Endothelial cell of umbilical vein (primary cell): ENCODE measurements at places on chromosomes 5 and 9. TPM values are rescaled to one million over a fixed set of nuclear protein-coding genes. Genes with fewer than 3 reads are reported as not detected.
A peak's percentile ranks its signal among the peaks of the same experiment; 100 is the strongest.

The APBA1 gene
- 5.0 and 6.1 TPM in 2 replicates for polyA plus RNA-seq

The C9orf50 gene
- 0.05 TPM in 1 of 2 replicates, not detected in the other for polyA plus RNA-seq

The SPINK5 gene
- 0.06 and 0.12 TPM in 2 replicates for polyA plus RNA-seq

The CRHBP gene
- 0.08 and 0.27 TPM in 2 replicates for polyA plus RNA-seq

The TAL2 gene
- 0.30 TPM in 1 of 2 replicates, not detected in the other for polyA plus RNA-seq

The IL3 gene
- polyA plus RNA-seq, result not detected in 2 replicates

The SCGB3A2 gene
- polyA plus RNA-seq, result not detected in 2 replicates

- H3K27ac ChIP-seq, result no peak overlapping the region
- H3K27me3 ChIP-seq, result no peaks in the 10 kb centered on the region
- DNase-seq, result peak; percentile 71
- no peak overlapping the region for H3K4me3 ChIP-seq
- H3K4me1 ChIP-seq, result no peaks in the 10 kb centered on the region
These were observed 22.1 kb upstream of the STXBP1 start for GRCh38 chr9:127589955-127590370.

DNA sequence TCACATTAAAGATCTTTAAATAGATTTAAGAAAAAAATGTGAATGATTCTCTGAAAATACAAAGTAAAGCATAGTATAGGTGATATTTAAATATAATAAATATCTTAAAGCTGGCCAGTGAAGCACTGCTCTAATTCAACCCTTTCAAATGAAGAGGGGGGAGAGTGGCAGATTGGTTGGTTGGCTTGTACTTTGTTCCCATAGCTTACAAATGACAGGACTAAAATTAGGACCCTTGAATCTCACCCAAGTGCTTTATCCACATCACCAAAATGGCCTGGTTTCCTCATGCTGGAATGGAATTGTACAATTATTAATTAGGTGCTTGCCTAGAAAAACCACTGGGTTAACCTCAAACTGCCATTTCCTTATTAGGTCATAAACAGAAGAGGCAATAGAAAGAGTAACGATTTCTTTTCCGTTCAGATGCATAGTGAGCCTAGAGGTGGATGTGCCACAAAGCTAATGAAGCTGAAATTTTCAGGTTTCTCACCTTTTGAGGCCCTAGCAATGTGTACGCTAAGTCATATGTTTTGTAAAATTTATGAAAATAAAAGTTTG lies 354.5 kb upstream of the CDH6 start:
- no peak for DNase-seq
- no peaks in the 10 kb centered on the region for H3K36me3 ChIP-seq
- no peaks in the 10 kb centered on the region for H3K27me3 ChIP-seq
- no peak overlapping the region for H3K4me3 ChIP-seq
- no peaks in the 10 kb centered on the region for H3K4me1 ChIP-seq

DNA sequence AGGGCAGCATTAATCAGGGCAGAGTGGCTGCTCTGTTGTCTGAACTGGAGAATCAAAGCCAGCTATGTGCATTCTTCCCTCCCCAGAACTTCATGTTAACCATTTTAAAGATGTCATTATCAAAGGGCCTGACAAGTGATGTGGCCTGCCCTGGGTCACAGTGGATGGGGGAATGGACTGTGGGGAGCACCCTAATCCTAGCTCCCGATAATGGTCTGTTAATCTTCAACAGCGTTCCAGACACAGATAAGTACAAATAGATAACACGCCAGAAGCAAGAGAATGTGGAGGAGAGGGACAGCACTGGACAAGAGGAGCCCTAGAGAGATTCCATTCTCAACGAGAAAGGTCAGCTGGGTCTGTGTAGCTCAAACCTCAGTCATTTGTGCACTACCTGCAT lies 77.5 kb downstream of the DPYSL3 start:
- no peaks in the 10 kb centered on the region for H3K36me3 ChIP-seq
- DNase-seq, result no peak
- H3K4me3 ChIP-seq, result no peak overlapping the region
- H3K27ac ChIP-seq, result no peak overlapping the region
- no peaks in the 10 kb centered on the region for H3K27me3 ChIP-seq
- no peaks in the 10 kb centered on the region for H3K4me1 ChIP-seq

- H3K4me1 ChIP-seq, result no peaks in the 10 kb centered on the region
- H3K27ac ChIP-seq, result no peak overlapping the region
- H3K4me3 ChIP-seq, result no peak overlapping the region
- H3K36me3 ChIP-seq, result no peaks in the 10 kb centered on the region
- peak; percentile 26 for DNase-seq
- peaks cover 15% of the 10 kb centered on the region for H3K27me3 ChIP-seq
These were observed 1.4 kb upstream of the ADAMTSL2 start for GRCh38 chr9:133532937-133533668.

DNA sequence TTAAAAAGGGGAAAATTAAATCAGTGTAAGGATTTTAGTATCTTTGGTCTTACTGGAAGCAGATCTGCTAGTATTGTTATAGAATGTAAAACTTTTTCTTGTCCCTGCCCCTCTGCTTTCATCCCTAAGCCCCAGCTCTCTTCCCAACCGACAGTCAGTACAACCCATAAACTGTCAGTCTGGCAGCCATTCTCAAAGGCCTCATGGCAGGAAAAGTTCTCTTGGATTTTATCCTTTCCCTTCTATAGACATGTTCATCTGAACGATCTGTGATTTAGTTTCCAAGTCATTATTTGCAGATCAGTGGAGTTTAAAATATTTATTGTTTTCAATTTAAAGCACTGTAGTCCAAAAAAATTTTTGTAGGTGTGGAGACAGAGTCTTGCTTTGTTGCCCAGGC lies 39.2 kb downstream of the ARRDC3 start:
- DNase-seq, result no peak
- H3K27me3 ChIP-seq, result no peaks in the 10 kb centered on the region
- H3K27ac ChIP-seq, result no peak overlapping the region
- H3K4me1 ChIP-seq, result peaks cover 2% of the 10 kb centered on the region
- no peak overlapping the region for H3K4me3 ChIP-seq
- no peaks in the 10 kb centered on the region for H3K36me3 ChIP-seq

GRCh38 chr5:168307925-168308584 lies 16.6 kb downstream of the WWC1 start:
- no peaks in the 10 kb centered on the region for H3K36me3 ChIP-seq
- no peaks in the 10 kb centered on the region for H3K4me1 ChIP-seq
- H3K27me3 ChIP-seq, result no peaks in the 10 kb centered on the region
- no peak for DNase-seq
- H3K27ac ChIP-seq, result no peak overlapping the region

GRCh38 chr5:132853323-132853722 lies 12.9 kb downstream of the GDF9 start:
- no peak overlapping the region for H3K27ac ChIP-seq
- H3K4me3 ChIP-seq, result no peak overlapping the region
- no peak for DNase-seq
- no peaks in the 10 kb centered on the region for H3K4me1 ChIP-seq
- H3K36me3 ChIP-seq, result no peaks in the 10 kb centered on the region
- no peaks in the 10 kb centered on the region for H3K27me3 ChIP-seq

GRCh38 chr9:1173993-1174392 lies 123.8 kb downstream of the DMRT2 start:
- H3K4me3 ChIP-seq, result no peak overlapping the region
- no peaks in the 10 kb centered on the region for H3K36me3 ChIP-seq
- H3K4me1 ChIP-seq, result no peaks in the 10 kb centered on the region
- no peaks in the 10 kb centered on the region for H3K27me3 ChIP-seq
- DNase-seq, result no peak

DNA sequence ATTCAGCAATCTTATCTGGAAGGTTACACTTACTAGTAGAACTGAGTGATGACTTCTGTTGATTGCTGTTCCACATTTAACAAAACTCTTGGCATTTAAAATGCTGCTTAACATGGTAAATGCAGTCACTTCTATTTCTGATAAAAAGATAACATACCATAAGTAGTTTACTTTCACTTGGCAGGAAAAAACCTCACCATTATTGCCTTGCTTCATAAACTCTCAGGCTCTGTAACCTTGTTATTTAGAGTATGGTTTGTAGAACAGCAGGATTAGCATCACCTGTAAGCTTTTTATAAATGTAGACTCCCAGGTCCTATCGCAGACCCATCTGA lies 55.5 kb downstream of the AUH start:
- H3K27ac ChIP-seq, result no peak overlapping the region
- H3K27me3 ChIP-seq, result no peaks in the 10 kb centered on the region
- no peak for DNase-seq
- H3K36me3 ChIP-seq, result no peaks in the 10 kb centered on the region
- no peak overlapping the region for H3K4me3 ChIP-seq
- H3K4me1 ChIP-seq, result peaks cover 9% of the 10 kb centered on the region

GRCh38 chr5:52705720-52706119 lies 82.0 kb upstream of the ITGA1 start:
- H3K27me3 ChIP-seq, result no peaks in the 10 kb centered on the region
- peak overlapping the region; percentile 4 for H3K27ac ChIP-seq
- peak; percentile 79 for DNase-seq
- H3K4me1 ChIP-seq, result peaks cover 25% of the 10 kb centered on the region
- H3K36me3 ChIP-seq, result no peaks in the 10 kb centered on the region

DNA sequence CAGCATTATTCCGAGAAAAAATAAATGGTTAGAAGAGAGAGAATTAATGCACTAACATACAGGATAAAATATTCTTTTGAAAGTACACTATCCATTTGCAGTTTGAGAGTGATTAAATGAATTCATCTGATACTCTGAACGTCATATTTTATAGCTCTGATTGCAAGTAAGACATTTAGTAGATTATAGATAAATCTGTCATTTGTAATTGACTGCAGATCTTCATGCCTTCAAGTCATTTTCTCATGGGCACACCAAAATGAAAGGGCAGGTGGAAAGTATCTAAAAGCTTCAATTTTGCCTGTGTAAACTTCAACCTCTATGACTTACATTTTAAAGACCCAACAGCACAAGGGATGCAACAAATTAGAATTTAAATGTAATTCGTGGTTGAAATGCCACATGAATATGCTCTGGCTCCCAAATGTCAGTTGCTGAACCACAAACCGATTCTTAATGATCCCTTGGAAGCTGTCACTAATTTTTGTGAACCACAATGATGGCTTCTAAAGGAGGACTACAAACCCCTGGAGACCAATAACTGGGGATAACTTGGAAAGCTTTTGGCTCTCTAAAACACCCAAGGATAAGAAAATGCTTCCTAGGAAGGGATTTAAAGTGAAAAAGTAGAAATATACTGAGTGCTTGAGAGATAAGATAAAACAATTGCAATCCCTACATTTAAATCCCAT lies 3.9 kb downstream of the TYRP1 start:
- H3K36me3 ChIP-seq, result no peaks in the 10 kb centered on the region
- no peak for DNase-seq
- no peak overlapping the region for H3K4me3 ChIP-seq
- no peaks in the 10 kb centered on the region for H3K4me1 ChIP-seq

DNA sequence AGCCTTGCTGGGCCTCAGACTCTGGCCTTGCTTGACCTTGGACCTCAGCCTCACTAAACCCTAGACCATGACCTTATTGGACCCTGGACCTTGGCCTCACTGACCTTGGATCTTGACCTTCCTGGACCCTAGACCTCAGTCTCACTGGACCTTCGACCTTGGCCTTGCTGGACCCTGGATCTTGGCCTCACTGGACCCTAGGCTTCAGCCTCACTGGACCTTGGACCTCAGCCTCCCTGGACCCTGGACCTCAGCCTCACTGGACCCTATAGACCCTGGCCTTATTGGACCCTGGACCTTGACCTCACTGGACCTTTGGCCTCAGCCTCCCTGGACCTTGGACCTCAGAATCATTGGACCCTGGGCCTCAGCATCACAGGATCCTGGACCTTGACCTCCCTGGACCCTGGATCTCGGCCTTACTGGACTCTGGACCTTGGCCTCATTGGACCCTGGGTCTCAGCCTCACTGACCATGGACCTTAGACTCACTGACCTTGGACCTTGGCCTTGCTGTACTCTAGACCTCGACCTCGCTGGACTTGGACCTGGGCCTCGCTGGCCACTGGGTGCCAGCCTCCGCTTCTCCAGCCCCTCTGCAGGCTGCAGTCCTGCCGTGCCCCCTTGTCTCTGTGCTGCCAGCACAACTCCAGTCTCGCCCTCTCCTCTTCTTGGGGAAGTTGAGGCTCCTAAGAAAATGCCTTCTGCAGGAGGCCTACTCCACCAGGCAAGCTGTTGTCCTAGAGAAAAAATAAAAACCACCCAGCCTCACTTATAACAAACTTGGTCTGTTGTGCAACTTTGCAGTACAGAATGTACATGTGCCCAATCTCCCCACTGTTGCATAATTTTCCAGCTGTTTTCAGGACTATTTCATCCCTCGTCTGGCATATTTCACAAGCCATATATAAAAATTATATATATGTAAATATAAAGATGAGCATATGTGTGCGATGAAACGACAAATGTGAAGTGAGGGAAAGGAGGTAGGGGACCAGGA lies 11.0 kb upstream of the ADAMTS2 start:
- no peak for DNase-seq
- no peak overlapping the region for H3K27ac ChIP-seq
- H3K4me1 ChIP-seq, result no peaks in the 10 kb centered on the region
- H3K36me3 ChIP-seq, result no peaks in the 10 kb centered on the region

GRCh38 chr5:154179846-154180710 lies 10.5 kb upstream of the GALNT10 start:
- no peaks in the 10 kb centered on the region for H3K36me3 ChIP-seq
- no peak overlapping the region for H3K4me3 ChIP-seq
- H3K27me3 ChIP-seq, result peaks cover 15% of the 10 kb centered on the region
- peak; percentile 64 for DNase-seq
- peaks cover 9% of the 10 kb centered on the region for H3K4me1 ChIP-seq
- H3K27ac ChIP-seq, result no peak overlapping the region

- peaks cover 8% of the 10 kb centered on the region for H3K4me1 ChIP-seq
- H3K27me3 ChIP-seq, result no peaks in the 10 kb centered on the region
- no peak overlapping the region for H3K4me3 ChIP-seq
- H3K36me3 ChIP-seq, result no peaks in the 10 kb centered on the region
These were observed 72.8 kb downstream of the MED27 start for GRCh38 chr9:132006677-132007370.

DNA sequence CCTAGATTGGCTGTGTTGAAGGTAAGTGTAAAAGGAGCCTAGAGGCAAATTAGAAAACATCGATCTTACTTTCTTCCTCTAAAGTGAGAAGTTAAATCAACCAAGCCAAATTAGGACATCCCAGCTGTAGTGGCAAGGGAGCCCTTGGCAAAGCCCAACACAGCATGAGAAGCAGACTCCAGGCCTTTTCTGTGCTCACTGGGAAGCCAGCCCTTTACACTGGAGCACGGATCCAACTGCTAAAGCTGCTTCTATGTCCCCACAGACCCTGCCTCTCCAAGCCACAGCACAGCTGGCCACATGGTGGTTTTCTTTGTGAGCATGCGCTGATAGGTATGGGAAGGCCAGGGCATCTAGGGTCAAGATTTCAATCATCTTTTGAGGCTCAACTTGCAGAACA lies 94.1 kb downstream of the APBA1 start:
- DNase-seq, result no peak
- H3K27me3 ChIP-seq, result no peaks in the 10 kb centered on the region
- no peak overlapping the region for H3K27ac ChIP-seq
- no peaks in the 10 kb centered on the region for H3K36me3 ChIP-seq
- no peak overlapping the region for H3K4me3 ChIP-seq
- peaks cover 29% of the 10 kb centered on the region for H3K4me1 ChIP-seq
